ENCODE measurements at places on chromosomes 2 and 18.
A peak's percentile ranks its signal among the peaks of the same experiment; 100 is the strongest.

DNA sequence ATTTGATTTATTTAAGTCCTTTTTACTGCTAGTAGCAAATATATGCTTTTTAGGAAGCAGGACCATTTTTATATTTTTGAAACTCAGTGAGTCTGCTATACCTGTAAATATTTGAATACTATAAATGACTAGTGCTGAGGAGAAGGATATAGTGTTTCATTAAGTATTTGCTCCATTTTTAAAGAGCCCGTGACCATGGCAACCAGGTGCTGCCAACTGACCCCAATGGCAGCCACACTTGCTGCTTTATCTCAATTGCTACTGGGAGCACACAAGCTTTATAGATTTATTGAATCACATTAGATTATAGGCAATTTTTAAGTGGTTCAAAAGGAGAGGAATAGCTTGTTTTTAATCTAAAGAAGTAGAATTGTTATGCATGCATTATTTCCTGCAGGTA lies 142.0 kb downstream of the SCG2 start:
- DNase-seq, result no peak

- DNase-seq, result peak; percentile 85
Observed at GRCh38 chr18:45670281-45670962, 53.6 kb upstream of the SLC14A1 start.

DNA sequence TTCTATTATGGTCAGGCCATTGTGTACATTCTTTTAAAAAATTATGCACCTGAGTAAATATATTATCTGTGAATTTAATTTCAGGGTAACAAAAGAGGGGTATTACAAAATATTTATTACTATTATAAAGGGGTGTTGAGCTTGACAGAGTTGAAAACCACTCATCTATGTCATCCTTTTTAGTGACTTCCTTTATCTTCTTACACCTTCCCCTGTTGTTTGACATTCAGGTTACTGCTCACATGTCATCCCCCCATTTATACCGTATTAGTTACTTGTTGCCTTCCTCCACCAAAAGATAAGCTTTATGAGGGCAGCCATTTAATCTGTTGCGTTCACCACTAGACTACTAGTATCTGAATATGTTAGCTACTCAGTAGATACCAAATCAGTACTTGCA lies 291.2 kb downstream of the BCL2 start:
- DNase-seq, result no peak

DNA sequence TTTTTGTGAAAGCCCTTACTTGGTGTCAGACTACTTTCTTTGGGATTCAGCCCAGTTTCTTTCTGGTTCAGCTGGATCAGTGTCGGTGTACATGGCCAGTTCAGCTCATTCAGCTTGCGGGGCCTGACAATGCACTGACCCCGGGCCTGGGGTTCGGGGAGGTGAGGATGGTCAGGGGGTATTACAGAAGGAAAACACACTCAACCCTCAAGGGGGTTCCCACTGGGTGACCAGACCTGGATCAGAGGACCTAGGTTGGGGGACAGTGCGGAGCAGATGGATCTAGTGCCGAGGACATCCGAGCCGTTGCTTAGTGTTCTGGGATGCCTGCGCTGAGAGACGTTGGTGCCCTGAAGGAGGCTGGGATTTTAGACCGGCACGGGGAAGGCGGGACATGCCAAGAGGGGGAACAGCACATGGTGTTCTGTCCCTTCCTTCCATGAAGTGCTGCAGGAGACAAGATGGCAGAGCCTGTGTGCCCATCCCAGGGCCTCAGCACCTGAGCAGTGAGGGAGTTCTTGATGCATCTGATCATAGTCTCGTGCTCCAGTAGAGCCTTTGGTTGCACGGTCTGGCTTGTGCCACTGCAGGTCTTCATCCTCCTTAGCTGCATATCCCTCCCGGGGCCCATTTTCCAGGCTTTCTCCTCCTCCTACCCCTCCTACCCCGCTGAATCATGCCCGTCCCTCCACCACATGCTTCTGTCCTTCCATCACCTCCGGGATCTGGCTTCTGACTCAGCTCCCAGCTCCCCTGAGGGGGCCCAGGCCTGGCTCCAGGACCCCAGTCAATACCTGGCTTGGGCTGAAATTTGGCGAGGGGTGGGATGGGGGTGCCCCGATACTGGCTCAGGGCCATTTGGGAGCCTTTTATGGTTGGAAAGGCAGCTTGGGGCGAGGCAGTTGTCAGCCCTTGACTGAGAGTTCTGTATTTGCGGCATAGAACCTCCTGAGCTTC lies 18.0 kb downstream of the SPEG start:
- peak; percentile 97 for DNase-seq

DNA sequence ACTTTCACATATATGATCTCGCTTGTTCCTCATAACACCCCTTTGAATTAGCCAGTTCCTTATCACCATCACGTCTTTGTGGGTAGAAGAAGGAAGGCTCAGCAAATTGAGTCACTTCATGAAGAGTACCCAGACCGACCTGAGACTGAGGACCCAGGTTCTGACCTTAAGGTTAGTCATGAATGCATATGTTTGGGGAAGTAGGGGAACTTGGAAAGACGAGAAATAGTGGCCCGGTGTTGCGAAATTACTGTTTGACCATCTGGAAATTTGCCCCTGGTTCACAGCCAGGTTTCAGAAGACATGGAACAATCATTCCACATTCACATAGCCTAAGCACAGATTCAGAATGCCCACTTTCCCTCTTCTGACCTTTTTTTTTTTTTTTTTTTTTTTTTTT lies 59.8 kb downstream of the MEIS1 start:
- peak; percentile 76 for DNase-seq

GRCh38 chr18:49874238-49874637 lies 60.9 kb upstream of the ACAA2 start:
- no peak for DNase-seq

- peak; percentile 81 for DNase-seq
Observed at GRCh38 chr2:54669677-54670484, 53.6 kb upstream of the EML6 start.

DNA sequence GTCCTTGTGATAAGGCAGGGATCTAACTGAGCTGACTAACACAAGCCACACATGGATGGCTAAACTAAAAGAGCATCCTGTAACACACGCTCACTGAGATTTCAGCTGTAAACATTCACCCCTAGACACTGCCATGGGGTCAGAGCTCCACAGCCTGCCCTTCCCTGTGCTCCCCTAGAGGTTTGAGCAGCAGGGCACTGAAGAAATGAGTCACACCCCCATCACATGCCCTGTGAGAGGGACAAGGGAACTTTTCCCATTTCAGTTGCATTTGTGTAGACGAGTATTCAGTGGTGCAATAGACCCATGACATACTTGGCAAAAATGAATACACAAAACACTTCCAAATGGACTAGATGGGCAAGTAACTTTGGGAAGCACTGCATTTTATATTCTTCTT lies 402.4 kb upstream of the LRRTM1 start:
- DNase-seq, result no peak

- DNase-seq, result no peak
Observed at GRCh38 chr2:26530240-26530540, 52.3 kb upstream of the OTOF start.

DNA sequence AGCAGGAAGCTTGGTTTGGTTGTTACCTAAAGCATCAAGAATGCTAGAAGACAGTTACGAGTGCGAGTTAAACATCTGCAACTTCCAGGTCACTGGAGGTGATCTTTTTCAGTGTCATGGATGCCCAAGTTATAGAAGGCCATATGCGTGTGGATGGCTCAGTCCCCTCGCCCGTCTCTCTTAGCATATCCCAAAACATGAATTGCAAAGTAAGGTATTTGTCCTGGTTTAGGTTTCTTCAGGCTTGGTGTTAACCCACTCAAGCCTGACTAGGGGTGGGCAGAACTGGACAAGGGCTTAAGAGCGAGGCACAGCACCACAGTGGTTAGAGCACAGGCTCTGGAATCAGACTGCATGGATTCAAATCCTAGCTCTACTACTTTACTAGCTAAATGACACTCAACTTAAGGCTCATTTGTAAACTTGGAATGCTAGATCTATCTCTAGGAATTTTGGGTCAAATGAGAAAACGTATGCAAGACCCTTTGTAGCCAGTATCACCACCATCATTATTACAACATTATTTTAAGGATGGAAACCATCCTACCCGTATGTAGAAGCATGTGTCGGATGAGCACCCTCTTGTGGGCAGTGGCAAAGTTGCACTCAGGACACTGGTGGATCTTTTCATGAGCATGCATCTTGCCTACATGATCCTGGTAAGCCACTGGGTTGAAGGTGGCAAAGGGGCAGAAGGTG lies 11.2 kb downstream of the ZNF142 start:
- peak; percentile 72 for DNase-seq

GRCh38 chr2:176612736-176613135 lies 343.5 kb downstream of the MTX2 start:
- DNase-seq, result peak; percentile 64

DNA sequence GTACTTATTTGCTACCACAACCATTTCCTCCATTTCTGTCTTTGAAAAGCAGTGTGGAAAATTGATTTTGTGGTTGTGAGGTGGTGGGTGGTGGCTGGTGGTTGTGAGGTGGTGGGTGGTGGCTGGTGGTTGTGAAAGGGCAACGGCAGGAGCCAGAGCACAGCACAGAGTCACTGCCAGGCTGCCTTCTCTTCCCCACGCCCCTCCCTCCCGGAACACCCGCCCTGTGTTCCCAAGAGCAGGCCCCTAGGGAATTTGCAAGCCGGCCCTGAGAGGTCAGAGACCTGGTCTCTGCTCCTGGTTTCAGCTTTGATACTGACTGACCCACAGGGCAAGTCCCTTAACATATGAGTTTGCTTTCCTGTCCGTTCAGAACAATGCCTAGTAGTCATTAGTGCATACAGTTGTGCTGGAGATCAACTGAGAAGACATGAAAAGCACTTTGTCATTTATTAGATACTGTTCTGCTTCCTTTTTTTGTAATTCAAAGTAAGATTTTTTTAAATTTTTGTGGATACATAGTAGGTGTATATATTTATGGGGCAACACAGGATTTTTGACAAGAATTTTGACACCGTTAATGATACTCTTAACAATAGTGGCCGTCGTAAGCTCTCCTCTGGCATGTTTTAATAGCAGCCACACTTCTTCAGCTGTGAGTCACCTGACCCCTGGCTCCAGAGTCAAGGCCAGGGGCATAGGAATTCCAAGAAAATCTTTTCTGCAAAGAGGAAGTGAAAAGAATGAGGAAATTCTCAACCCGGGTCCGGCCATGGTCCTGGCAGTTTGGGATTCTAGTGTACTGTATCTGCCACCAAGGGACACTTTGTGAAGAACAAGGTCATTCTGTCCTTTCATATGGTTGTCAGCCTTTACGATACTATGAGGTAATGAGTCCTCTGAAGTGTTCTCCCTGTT lies 53.2 kb downstream of the ITGA6 start:
- no peak for DNase-seq

DNA sequence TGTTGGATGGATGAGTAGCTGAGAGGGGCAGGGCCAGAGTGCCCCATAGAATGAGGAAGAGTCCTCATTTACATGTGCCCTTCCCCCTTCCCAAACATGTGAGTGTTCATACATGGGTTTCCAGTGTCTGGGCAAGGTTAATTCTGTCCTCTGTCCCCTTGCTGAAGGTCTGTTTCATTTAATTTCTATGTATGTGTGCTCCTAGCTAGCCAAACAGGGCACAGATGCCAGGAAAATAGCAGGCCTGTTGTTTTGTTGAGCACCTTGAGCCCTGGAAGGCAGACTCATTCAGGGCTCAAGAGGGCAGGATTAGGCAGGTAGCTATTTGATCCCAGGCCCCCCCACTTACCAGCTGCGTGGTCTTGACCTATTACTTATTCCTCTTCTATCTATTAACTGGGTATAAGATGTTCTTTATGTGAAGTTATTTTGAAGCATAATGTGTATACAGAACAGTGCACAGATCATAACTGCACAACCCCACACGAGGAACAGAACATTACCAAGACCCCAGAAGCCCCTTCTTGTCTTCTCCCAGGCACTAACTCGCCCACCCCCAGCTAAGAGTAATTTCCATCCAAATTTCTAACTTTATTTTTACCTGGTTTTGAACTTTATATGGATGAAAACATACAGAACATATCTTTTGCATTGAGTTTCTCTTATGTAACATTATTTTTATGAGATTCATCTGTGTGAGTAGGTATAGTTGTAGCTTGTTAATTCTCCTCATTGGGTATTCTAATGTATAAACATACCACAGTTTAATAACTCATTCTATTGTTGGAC lies 164.3 kb downstream of the RPIA start:
- no peak for DNase-seq

DNA sequence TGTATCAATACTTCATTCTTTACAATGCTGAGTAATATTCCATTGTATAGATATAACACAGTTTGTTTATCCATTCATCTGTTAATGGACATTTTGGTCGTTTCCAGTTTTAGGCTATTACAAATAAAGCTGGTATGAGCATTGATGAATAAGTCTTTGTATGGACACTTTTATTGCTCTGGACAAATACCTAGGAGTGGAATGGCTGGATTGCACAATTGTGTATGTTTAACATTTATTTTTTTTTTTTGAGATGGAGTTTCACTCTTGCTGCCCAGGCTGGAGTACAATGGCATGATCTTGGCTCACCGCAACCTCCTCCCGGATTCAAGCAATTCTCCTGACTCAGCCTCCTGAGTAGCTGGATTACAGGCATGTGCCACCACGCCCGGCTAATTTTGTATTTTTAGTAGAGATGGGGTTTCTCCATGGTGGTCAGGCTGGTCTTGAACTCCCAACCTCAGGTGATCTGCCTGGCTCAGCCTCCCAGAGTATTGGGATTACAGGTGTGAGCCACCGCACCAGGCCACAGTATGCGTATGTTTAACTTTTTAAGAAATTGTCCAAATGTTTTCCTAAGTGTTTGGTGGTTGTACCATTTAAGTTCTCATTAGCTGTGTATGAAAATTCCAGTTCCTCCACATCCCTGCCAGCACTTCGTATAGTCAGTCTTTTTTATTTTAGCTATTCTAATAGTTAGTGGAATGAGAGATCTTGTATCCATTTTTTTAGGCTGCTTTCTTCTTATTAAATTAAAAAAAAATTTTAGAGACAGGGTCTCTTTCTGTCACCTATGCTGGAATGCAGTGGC lies 194.9 kb upstream of the HAAO start:
- peak; percentile 95 for DNase-seq

DNA sequence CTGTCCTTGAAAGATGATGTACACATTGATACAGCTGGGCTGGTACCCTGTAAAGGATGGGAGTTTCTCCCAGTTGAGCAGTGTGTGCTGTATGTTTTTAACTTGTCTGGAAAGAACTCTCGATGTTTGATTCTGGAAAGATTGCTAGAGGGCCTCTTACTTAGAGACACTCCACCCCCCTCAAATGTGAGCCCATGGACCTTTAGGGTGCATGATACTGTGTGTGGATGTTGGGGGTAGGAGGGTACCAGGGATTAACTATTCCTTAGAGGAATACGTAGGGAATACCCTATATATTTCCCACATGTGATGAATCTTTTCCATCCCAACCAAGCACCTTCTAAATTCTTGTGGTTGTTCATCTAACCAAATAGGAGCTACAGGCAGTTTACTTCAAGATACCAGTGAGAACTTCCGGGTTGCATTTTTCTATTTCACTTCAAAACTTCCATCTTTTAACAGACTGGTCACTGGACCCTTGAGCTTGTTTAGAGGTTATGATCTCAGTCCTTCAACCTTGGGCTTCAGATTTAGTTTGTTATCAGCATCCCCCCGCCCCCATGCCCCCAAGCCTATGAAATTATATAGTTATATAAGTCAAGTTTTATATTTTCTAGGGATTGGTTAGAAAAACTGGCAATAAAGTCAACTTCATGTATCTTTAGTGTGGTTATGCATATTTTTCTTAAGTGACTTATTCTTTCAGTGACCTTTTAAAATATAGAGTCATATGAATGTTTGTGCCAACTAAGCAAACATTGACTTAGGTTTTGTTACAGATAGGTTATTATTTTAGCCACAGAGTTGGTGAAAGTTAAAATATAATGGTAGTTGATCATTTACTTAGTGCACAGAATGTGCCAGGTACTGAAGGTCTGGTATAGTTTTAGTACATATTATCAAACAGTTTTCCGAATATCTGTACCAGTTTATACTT lies 18.2 kb downstream of the AFTPH start:
- no peak for DNase-seq

Data from GM23248 (cell line).